SK-N-SH (cell line): ENCODE measurements at places on chromosomes 16 and 17.

GRCh38 chr17:43399839-43400328, 1.1 kb downstream of the ARL4D start:
- H3K27me3 ChIP-seq: no peaks in the 10 kb centered on the region
- H3K27ac ChIP-seq: no peak overlapping the region

DNA sequence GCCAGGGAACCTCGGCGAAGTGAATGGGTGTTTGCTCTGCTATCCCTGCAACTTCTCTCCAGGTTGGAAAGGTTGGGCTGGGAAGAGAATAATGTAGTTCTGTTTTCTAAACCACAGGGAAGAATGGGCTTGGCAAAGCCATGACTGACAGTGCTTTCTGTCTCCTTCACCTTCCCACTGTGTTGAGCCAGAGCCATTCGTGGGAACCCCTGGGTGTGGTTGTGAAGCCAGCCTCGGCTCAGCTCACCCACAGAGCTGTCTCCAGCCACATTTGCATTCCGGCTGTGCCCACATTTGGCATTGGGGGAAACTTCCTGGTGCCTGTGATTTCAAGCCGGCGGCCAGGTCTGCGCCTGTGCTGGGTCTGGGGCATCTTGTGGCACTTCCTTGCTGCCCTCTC, 39.9 kb downstream of the BAIAP2 start:
- no peak overlapping the region for H3K27ac ChIP-seq
- peaks cover 29% of the 10 kb centered on the region; the same call in 1 of the 2 replicates for H3K4me1 ChIP-seq
- no peaks in the 10 kb centered on the region for H3K27me3 ChIP-seq
- no peak for DNase-seq
- H3K36me3 ChIP-seq: no peaks in the 10 kb centered on the region

- no peak for DNase-seq
- H3K4me3 ChIP-seq: no peak overlapping the region
- no peak overlapping the region for H3K27ac ChIP-seq
- H3K27me3 ChIP-seq: no peaks in the 10 kb centered on the region
- H3K36me3 ChIP-seq: no peaks in the 10 kb centered on the region
Observed at GRCh38 chr16:52964290-52964689, 88.4 kb downstream of the CHD9NB start.

DNA sequence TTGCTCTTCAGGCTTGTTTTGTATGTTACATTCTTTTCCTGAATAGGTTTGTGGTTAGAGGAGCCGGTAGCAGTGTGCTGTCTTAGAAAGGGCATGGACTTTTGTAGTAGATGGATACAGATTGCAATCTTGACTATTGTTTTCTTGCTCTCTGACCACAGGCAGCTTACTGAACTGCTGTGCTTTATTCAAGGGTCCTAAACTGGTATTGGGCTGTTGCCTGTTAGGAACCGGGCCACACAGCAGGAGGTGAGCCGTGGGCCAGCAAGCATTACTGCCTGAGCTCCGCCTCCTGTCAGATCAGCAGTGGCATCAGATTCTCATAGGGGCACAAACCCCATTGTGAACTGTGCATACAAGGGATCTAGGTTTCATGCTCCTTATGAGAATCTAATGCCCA, 373.9 kb downstream of the CPPED1 start:
- no peak overlapping the region for H3K4me3 ChIP-seq
- DNase-seq: no peak
- H3K27ac ChIP-seq: no peak overlapping the region
- H3K36me3 ChIP-seq: no peaks in the 10 kb centered on the region
- peaks cover 7% of the 10 kb centered on the region for H3K4me1 ChIP-seq

- H3K4me1 ChIP-seq: peaks cover 15% of the 10 kb centered on the region; the same call in 1 of the 2 replicates
- no peak overlapping the region for H3K27ac ChIP-seq
- H3K36me3 ChIP-seq: peaks cover 13% of the 10 kb centered on the region; the same call in 1 of the 2 replicates
- H3K4me3 ChIP-seq: no peak overlapping the region
Observed at GRCh38 chr16:24975428-24975889, 39.7 kb downstream of the ARHGAP17 start.

- DNase-seq: peak; percentile 23
- H3K27ac ChIP-seq: no peak overlapping the region
- peaks cover 7% of the 10 kb centered on the region for H3K36me3 ChIP-seq
Observed at GRCh38 chr17:47806026-47806912, 15.3 kb downstream of the OSBPL7 start.

GRCh38 chr17:12438813-12439586, 226.7 kb upstream of the MYOCD start:
- H3K27ac ChIP-seq: no peak overlapping the region
- no peak overlapping the region for H3K4me3 ChIP-seq
- DNase-seq: no peak
- H3K36me3 ChIP-seq: no peaks in the 10 kb centered on the region
- H3K27me3 ChIP-seq: no peaks in the 10 kb centered on the region

DNA sequence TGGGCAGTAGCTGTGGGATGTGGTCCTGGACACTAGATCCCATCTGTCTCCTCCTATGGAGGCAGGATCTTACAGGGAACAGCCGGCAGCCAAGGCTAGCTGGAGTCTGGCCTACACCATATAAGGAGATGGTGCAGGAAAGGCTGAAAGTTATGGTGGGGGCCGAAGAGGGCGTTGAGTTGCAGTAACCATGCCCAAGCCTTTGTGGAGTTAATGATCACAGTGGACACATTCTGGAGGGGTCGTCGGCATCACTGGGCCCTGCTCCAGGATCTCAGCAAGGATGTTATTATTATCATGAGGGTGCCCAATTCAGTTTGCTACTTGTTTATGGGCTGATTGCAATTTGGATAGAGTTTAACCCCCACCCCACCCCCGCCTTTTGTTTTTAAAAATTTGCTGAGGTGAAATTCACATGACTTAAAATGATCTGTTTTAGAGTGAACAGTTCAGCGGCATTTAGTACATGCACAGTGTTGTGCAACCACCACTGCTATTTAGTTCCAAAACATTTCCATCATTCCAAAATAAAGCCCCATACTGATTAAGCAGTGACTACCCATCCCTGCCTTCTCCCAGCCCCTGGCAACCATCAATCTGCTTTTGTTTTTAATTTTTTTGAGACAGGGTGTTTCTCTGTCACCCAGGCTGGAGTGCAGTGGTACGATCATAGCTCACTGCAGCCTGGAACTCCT, 184.3 kb upstream of the CACNG3 start:
- DNase-seq: no peak
- no peak overlapping the region for H3K4me3 ChIP-seq
- H3K27ac ChIP-seq: no peak overlapping the region

DNA sequence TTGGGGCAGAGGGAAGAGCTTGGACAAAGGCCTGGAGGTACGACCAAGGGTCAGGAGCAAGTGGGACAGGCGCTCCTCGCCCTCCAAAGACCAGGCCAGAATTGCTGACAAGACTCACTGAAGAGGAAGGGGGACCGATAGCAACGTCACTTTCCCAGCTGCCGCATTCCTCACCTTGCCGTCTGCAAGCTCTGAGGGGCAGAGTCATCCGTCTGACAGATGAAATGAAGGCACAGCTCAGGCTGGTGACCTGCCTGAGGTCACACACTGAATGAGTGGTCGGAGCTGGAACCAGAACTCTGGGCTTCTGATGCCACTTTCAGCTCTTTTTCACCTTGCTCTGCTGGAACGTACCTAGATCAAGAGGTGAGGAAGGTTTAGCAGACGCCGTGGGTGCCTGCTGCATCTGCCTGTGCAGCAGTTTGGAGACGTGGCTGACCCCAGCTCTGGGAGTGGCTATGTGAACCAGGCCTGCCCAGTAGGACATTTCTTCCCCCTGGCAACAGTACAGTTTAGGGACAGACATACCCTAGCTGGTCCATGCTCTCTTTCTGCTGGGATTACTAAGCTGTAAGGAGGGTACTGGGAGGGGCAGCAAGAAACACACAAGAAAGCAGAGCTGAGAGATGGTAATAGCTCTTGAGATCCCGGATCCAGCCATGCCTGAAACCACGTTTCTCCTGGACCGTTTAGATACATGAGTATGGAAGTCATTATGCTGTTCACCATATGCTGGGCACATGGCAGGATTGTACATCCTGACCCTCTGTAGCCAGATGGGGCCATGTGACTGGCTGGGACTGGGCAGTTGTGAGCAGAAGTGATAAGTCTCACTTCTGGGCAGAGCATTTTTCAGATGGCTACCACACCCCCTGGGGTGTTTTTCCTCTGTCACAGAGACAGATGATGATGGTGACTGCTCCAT, 50.9 kb downstream of the IL21R start:
- no peaks in the 10 kb centered on the region for H3K4me1 ChIP-seq
- H3K4me3 ChIP-seq: no peak overlapping the region
- H3K27ac ChIP-seq: no peak overlapping the region
- no peaks in the 10 kb centered on the region for H3K36me3 ChIP-seq

- peak; percentile 94 for DNase-seq
- H3K27me3 ChIP-seq: no peaks in the 10 kb centered on the region
- peaks cover 9% of the 10 kb centered on the region for H3K36me3 ChIP-seq
- H3K27ac ChIP-seq: peak overlapping the region; percentile 60
Observed at GRCh38 chr17:2050300-2051060, 4.4 kb upstream of the HIC1 start.

- no peaks in the 10 kb centered on the region for H3K27me3 ChIP-seq
- no peaks in the 10 kb centered on the region for H3K36me3 ChIP-seq
- H3K4me3 ChIP-seq: no peak overlapping the region
- no peaks in the 10 kb centered on the region for H3K4me1 ChIP-seq
- H3K27ac ChIP-seq: no peak overlapping the region
- DNase-seq: no peak
Observed at GRCh38 chr16:85595812-85596502, 17.2 kb upstream of the GSE1 start.

GRCh38 chr17:77610972-77611521, 347.5 kb upstream of the TNRC6C start:
- H3K27me3 ChIP-seq: peaks cover 20% of the 10 kb centered on the region
- H3K4me1 ChIP-seq: peaks cover 2% of the 10 kb centered on the region; the same call in 1 of the 2 replicates
- H3K36me3 ChIP-seq: no peaks in the 10 kb centered on the region
- H3K4me3 ChIP-seq: no peak overlapping the region
- no peak for DNase-seq
